ENCODE measurements at places on chromosomes 12 and 14. TPM values are rescaled to one million over a fixed set of nuclear protein-coding genes. Genes with fewer than 3 reads are reported as not detected.

The SLC25A21 gene
- polyA plus RNA-seq, result 0.34 TPM

The SLC8A3 gene
- polyA plus RNA-seq, result 0.15 TPM

The NINJ2 gene
- polyA plus RNA-seq, result 30.5 TPM

The CRACR2A gene
- 4.4 TPM for polyA plus RNA-seq

The OR4N2 gene
- polyA plus RNA-seq, result not detected

The FKBP11 gene
- 45.0 TPM for polyA plus RNA-seq

The TAS2R30 gene
- polyA plus RNA-seq, result 0.03 TPM

The ERGIC2 gene
- polyA plus RNA-seq, result 32.9 TPM

The RPAP3 gene
- 9.2 TPM for polyA plus RNA-seq

The LRTM2 gene
- not detected for polyA plus RNA-seq

The NTF3 gene
- 0.40 TPM for polyA plus RNA-seq

The FOXA1 gene
- polyA plus RNA-seq, result 0.13 TPM

The CCDC197 gene
- polyA plus RNA-seq, result not detected

The ARMH4 gene
- polyA plus RNA-seq, result 0.61 TPM

The ASB2 gene
- polyA plus RNA-seq, result 1.1 TPM

The TSPAN19 gene
- not detected for polyA plus RNA-seq

The MYH7 gene
- polyA plus RNA-seq, result 6.5 TPM

The OAS2 gene
- 4.9 TPM for polyA plus RNA-seq

The RILPL1 gene
- 3.4 TPM for polyA plus RNA-seq

The SYNE2 gene
- polyA plus RNA-seq, result 32.3 TPM

The ETFRF1 gene
- polyA plus RNA-seq, result 34.2 TPM

The PLA2G1B gene
- 10,835 TPM for polyA plus RNA-seq

The PKP2 gene
- polyA plus RNA-seq, result 3.7 TPM

The LPAR5 gene
- 1.0 TPM for polyA plus RNA-seq

The TMTC1 gene
- polyA plus RNA-seq, result 19.2 TPM

The MRPL52 gene
- polyA plus RNA-seq, result 54.2 TPM

The SIX4 gene
- 0.22 TPM for polyA plus RNA-seq

The TIGAR gene
- polyA plus RNA-seq, result 0.98 TPM

Measured in adipose tissue (tissue), 3 donors.